Endothelial cell of umbilical vein (primary cell): ENCODE measurements at places on chromosomes 12 and 14.

DNA sequence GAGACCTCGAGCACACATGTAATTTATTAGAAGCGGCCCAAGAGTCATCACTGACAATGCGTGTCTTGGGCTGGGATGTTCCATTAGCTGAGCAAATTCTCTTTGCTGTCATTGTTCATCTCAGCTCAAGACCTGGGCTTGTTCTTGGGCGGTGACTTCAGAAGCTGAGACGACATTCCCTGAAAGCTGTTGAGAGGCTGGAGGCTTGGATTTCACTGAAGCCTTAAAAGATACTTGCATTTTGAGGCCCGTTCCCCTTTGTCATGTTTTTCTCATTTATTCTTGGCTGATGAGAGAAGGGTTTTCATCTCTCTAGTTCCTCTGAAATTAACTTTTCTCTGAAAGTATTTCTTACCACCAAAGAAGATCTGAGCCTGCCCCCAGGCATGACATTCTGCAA, 16.6 kb upstream of the SUSD6 start:
- no peak for DNase-seq
- no peaks in the 10 kb centered on the region for H3K4me1 ChIP-seq
- no peaks in the 10 kb centered on the region for H3K36me3 ChIP-seq
- no peak overlapping the region for H3K4me3 ChIP-seq
- H3K27me3 ChIP-seq = peaks cover 4% of the 10 kb centered on the region
- H3K27ac ChIP-seq = no peak overlapping the region

- no peak overlapping the region for H3K27ac ChIP-seq
- peaks cover 9% of the 10 kb centered on the region for H3K4me1 ChIP-seq
- peak; percentile 37 for DNase-seq
- no peak overlapping the region for H3K4me3 ChIP-seq
Measured at GRCh38 chr12:20040831-20041230, 327.5 kb upstream of the PDE3A start.

DNA sequence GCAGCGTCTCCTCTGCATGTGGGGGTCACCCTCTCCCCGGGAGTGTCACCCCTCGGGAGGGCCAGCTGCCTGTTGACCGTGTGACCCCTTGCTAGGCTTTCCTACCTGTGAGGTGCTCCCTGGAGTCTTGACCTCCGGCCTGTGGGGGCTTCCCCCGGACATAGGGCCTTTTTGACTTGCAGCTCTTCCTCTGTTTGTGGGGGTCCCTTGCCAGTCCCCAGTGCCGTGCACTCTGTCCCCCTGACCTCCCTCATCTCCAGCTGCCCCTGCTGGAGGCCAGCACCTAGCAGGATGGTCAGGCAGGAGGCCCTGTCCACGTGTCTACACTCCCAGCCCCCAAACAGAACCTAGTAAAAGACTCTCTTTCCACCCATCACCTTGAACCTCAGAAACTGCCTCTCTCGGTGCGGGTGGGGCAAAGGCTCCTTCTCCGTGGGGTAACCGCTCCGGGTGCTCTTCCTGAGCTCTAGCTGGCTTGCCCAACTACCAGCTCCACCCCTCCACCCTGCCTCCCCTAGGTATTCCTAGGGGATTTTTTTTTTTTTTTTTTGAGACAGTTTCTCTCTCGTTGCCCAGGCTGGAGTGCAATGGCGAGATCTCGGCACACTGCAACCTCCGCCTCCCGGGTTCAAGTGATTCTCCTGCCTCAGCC, 810 bp downstream of the AACS start:
- no peaks in the 10 kb centered on the region for H3K27me3 ChIP-seq
- H3K27ac ChIP-seq = no peak overlapping the region
- DNase-seq = no peak
- H3K4me1 ChIP-seq = peaks cover 13% of the 10 kb centered on the region

- H3K27me3 ChIP-seq = no peaks in the 10 kb centered on the region
- H3K4me1 ChIP-seq = no peaks in the 10 kb centered on the region
- H3K4me3 ChIP-seq = no peak overlapping the region
- H3K27ac ChIP-seq = no peak overlapping the region
- H3K36me3 ChIP-seq = no peaks in the 10 kb centered on the region
- DNase-seq = no peak
Measured at GRCh38 chr12:114003286-114003685, 37.2 kb upstream of the RBM19 start.

- no peaks in the 10 kb centered on the region for H3K36me3 ChIP-seq
- H3K27ac ChIP-seq = no peak overlapping the region
Measured at GRCh38 chr12:111942557-111942956, 70.4 kb downstream of the TMEM116 start.

DNA sequence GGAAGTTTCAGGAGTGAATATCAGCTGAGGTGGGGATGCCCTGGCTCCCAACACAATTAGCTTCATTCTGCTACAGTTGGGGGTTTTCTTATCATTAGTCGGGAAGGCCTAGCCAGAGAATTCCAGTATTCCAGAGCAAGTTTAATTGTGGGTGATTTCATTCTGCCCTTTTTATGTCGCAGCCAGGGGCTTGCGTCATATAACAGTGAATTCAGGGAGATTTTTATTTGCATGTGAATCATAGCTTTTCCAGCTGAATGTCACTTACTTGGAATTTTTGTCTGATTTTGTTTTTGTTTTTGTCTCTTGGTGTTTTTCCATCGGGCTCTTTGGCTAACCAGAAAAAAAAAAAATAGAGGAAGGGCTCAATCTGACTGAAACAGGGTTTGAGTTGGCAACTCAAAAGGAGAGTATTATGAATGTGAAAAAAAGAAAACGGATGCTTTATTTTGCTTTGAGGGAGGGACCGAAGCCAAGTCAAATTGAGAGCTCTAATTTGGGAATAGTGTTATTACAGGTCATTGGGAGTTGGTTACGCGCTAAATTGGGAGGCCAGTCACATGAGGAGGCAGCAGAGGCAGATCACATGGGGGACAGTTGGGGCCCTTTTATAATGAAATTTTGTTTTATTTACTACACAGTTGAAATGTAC, 119.4 kb downstream of the SAMD4A start:
- H3K36me3 ChIP-seq = no peaks in the 10 kb centered on the region
- no peaks in the 10 kb centered on the region for H3K27me3 ChIP-seq
- H3K4me3 ChIP-seq = no peak overlapping the region
- H3K27ac ChIP-seq = peak overlapping the region; percentile 95

DNA sequence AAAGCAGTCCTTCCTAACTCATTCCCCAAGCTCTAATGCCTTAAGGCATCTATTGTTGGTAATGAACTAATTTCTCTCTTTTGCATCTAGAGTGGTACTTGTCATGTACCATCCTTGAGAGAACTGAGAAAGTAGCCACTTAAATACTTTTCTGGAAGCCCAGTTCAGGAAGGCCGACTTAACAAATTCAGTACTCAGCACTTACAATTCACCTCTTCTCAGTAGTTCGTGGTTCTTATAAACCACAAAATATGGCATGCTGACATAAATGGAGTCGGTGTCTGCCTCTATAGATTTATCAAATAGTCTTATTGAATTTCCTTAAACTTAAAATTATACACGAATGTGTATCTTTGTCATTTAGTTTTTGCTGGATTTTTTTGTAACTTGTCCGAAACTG, 9.4 kb upstream of the COCH start:
- H3K4me1 ChIP-seq = no peaks in the 10 kb centered on the region
- no peak overlapping the region for H3K4me3 ChIP-seq
- H3K27ac ChIP-seq = no peak overlapping the region

DNA sequence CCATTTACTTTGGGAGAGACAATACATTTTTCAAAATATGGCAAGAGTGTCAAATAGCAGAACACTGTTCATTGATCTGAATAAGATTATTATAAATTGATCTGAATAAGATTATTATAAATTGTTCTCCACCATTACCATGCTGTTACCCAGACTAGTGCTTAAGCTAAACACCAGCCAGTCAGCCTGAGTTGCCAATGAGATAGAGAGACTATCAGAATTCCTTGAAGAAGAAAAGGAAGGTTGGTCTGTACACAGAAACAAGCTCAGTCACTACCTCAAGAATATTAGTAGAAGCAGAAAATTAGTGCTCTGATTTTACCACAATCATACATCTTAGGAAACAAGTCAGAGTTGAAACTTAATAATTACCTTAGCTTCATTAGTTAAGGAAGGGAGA, 469.8 kb downstream of the FOXG1 start:
- no peaks in the 10 kb centered on the region for H3K36me3 ChIP-seq
- DNase-seq = no peak
- H3K27ac ChIP-seq = peak overlapping the region; percentile 79
- H3K27me3 ChIP-seq = no peaks in the 10 kb centered on the region

GRCh38 chr14:32696325-32697091, 242.2 kb upstream of the NPAS3 start:
- H3K4me1 ChIP-seq = no peaks in the 10 kb centered on the region
- H3K36me3 ChIP-seq = no peaks in the 10 kb centered on the region
- H3K27me3 ChIP-seq = no peaks in the 10 kb centered on the region
- DNase-seq = no peak
- no peak overlapping the region for H3K4me3 ChIP-seq

GRCh38 chr12:58720421-58720820, 199.9 kb downstream of the LRIG3 start:
- H3K27me3 ChIP-seq = no peaks in the 10 kb centered on the region
- H3K36me3 ChIP-seq = no peaks in the 10 kb centered on the region
- DNase-seq = no peak
- no peak overlapping the region for H3K27ac ChIP-seq
- no peaks in the 10 kb centered on the region for H3K4me1 ChIP-seq

DNA sequence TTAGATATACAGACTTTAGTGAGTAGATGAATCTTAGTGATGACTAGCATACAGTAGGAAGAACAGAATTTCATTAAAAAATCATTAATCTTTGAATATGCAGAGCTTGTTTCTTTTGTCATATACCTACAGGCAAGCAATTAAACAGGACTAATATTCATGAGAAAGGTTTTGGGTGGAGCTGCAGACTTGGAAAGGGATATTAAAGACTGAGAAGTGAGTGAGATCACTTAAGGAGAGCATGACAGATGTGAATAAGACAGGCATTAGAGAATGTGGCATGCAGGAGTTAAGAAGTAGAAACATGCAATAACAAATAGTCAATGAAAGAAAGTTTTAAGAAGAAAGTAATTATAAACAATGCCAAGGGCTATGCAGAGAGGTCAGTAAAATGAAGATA, 187.7 kb downstream of the TMTC3 start:
- H3K4me3 ChIP-seq = no peak overlapping the region
- DNase-seq = no peak
- no peak overlapping the region for H3K27ac ChIP-seq
- no peaks in the 10 kb centered on the region for H3K27me3 ChIP-seq

DNA sequence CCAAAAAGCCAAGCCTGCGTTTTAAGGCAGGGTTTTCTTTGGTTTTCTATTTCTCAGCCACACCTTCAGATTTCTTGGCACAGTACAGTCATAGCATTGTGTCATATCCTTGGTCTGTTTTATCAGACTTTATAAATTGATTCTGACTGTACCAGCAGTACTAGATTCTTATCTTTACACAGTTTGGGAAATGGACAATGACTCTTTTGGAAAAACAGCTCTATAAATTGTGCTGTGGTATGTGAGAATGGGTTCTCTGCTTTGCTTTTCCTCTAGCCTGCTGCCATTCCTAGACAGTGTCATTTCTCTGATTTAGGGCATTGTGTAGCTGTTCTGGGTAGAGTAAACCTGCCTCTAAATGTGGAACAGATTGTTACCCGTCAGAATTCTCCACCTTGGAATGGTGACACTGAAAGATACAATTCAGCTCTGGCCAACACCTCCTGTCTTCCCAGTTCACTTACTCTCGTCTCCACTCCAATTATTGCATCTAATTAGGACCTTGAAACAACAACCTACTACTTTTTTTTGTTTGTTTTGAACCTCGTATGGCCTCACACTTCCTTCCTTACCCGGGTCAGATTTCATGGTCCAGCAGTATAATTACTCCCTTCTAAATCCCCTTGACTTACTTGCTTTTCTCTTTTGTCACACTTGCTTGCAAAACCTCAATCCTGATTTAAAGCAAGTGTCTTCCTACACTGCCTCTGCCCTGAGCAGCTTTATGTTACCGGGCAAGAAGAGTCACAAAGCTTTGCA, 226.3 kb downstream of the ERC1 start:
- H3K36me3 ChIP-seq = no peaks in the 10 kb centered on the region
- peak overlapping the region; percentile 98 for H3K27ac ChIP-seq
- H3K4me3 ChIP-seq = no peak overlapping the region

- no peak overlapping the region for H3K4me3 ChIP-seq
- no peaks in the 10 kb centered on the region for H3K4me1 ChIP-seq
- no peaks in the 10 kb centered on the region for H3K27me3 ChIP-seq
Measured at GRCh38 chr12:109729371-109729781, 15.8 kb downstream of the FAM222A start.

- H3K4me1 ChIP-seq = peaks cover 12% of the 10 kb centered on the region
- no peaks in the 10 kb centered on the region for H3K36me3 ChIP-seq
- DNase-seq = no peak
- H3K4me3 ChIP-seq = no peak overlapping the region
- H3K27ac ChIP-seq = no peak overlapping the region
- H3K27me3 ChIP-seq = no peaks in the 10 kb centered on the region
Measured at GRCh38 chr14:105204206-105204930, 23.3 kb upstream of the NUDT14 start.

GRCh38 chr14:87999277-87999676, 5.7 kb upstream of the GPR65 start:
- H3K36me3 ChIP-seq = no peaks in the 10 kb centered on the region
- H3K27me3 ChIP-seq = no peaks in the 10 kb centered on the region
- no peak overlapping the region for H3K4me3 ChIP-seq

DNA sequence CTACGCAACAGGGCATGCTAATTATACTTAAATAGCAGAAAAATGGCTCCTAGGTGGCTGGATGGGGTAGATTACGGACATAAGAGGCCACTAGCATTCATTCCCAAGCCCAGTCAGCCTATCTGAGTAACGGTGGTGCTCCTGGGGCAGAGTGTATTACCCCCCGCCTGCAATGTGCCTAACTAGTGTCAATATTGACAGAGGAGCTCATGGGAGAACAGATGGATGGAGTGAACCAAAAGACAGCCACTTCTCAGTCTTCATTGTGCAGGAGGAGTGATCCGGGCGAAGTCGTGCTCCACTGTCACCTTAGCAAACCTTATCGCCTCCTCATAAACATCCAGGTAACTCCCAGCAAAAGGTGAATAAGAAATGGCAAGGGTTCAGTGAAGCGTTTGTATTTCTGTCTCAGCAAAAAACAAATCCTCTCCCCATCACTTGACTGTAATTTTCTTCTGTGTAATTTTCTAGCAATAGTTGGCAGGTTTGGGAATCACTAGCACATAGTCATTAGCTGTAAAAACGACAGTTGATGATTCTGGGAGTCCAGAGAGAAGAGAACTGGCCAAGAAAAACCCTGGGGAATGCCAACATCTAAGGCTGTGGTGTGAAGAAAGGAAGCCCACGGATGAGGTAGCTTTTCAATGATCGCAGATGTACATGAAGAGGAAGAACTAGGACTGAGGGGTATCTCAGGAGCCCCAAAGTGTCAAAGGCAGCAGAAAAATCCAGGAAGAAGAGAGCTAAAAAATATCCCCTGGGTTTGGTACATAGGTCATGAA, 126.6 kb upstream of the BCL2L14 start:
- no peaks in the 10 kb centered on the region for H3K4me1 ChIP-seq
- no peaks in the 10 kb centered on the region for H3K36me3 ChIP-seq
- H3K27ac ChIP-seq = no peak overlapping the region
- H3K27me3 ChIP-seq = peaks cover 1% of the 10 kb centered on the region
- DNase-seq = no peak
